ENCODE measurements at places on chromosomes 5 and 9. TPM values are rescaled to one million over a fixed set of nuclear protein-coding genes. Genes with fewer than 3 reads are reported as not detected.

- H3K27me3 ChIP-seq = no peaks in the 10 kb centered on the region
- H3K4me1 ChIP-seq = no peaks in the 10 kb centered on the region
- DNase-seq = no peak
Observed at GRCh38 chr9:118954857-118955256, 414.4 kb downstream of the BRINP1 start.

DNA sequence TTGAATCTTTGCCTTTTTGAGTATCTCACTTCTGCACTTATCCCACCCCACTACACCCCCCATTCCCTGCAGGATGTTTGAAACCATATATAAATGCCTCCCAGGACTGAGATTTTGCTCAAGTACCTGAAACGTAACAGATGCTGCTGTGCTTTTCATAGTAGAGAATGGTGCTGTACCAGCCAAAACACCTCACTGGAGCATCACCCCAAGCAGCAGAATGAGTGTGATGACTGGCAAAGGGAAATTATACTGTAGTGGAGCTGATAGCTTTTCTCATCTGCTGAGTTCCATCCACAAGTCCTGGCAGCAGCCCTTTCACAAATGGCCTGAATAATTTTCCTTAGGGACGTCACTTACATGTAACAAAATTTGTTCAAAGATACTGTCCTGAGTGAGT, 246.1 kb downstream of the KDM4C start:
- H3K27me3 ChIP-seq = no peaks in the 10 kb centered on the region
- no peak overlapping the region for H3K4me3 ChIP-seq
- no peak for DNase-seq

DNA sequence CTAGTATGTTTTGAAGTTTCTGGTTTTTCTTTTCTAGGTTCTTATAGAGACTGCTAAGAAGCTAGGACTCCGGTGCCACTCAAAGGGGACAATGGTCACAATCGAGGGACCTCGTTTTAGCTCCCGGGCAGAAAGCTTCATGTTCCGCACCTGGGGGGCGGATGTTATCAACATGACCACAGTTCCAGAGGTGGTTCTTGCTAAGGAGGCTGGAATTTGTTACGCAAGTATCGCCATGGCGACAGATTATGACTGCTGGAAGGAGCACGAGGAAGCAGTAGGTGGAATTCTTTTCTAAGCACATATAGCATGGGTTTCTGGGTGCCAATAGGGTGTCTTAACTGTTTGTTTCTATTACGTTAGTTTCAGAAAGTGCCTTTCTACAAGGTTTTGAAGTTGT, 52.2 kb downstream of the MTAP start:
- DNase-seq = no peak
- H3K27me3 ChIP-seq = no peaks in the 10 kb centered on the region
- no peak overlapping the region for H3K4me3 ChIP-seq
- peaks cover 6% of the 10 kb centered on the region for H3K4me1 ChIP-seq

NOXA1 gene
- 19.9 TPM for total RNA-seq

GRCh38 chr5:117055517-117055916, 480.9 kb upstream of the SEMA6A start:
- no peaks in the 10 kb centered on the region for H3K36me3 ChIP-seq
- H3K27me3 ChIP-seq = no peaks in the 10 kb centered on the region
- peaks cover 18% of the 10 kb centered on the region for H3K4me1 ChIP-seq
- H3K4me3 ChIP-seq = no peak overlapping the region
- no peak for DNase-seq

GRCh38 chr9:34599546-34599945, 10.0 kb upstream of the CNTFR start:
- H3K4me1 ChIP-seq = no peaks in the 10 kb centered on the region
- no peak overlapping the region for H3K4me3 ChIP-seq
- no peaks in the 10 kb centered on the region for H3K36me3 ChIP-seq

- no peak for DNase-seq
- H3K36me3 ChIP-seq = no peaks in the 10 kb centered on the region
- no peaks in the 10 kb centered on the region for H3K4me1 ChIP-seq
Observed at GRCh38 chr9:1151691-1152090, 101.5 kb downstream of the DMRT2 start.

DNA sequence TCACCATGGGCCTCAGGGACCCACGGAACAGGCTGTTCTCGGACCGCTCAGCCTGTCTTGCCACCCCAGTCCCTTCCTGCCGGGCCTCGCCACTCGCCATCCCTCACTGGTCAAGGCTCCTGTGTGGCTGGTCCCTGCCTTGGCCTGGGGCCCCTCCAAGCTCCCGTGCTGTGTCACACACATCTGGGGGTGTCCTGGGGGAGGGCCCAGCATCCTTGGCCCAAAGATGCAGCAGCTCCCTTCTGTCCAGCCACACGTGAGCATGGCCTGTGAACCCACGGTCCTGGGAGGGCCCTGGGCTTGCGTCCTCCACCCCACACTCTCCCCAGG, 425 bp upstream of the EGFL7 start:
- DNase-seq = no peak
- H3K36me3 ChIP-seq = no peaks in the 10 kb centered on the region
- peaks cover 9% of the 10 kb centered on the region for H3K4me1 ChIP-seq
- H3K4me3 ChIP-seq = no peak overlapping the region

GRCh38 chr5:79827159-79827629, 137.6 kb downstream of the CMYA5 start:
- no peaks in the 10 kb centered on the region for H3K36me3 ChIP-seq
- DNase-seq = no peak
- no peaks in the 10 kb centered on the region for H3K4me1 ChIP-seq

- H3K4me3 ChIP-seq = no peak overlapping the region
- H3K27ac ChIP-seq = no peak overlapping the region
- no peaks in the 10 kb centered on the region for H3K36me3 ChIP-seq
Observed at GRCh38 chr5:65296067-65296466, 185.7 kb downstream of the ADAMTS6 start.

GRCh38 chr9:93096811-93097382, 880 bp downstream of the CARD19 start:
- no peak overlapping the region for H3K27ac ChIP-seq
- H3K4me3 ChIP-seq = peak overlapping the region; percentile 78
- H3K4me1 ChIP-seq = peaks cover 42% of the 10 kb centered on the region
- DNase-seq = no peak
- peaks cover 5% of the 10 kb centered on the region for H3K36me3 ChIP-seq

DNA sequence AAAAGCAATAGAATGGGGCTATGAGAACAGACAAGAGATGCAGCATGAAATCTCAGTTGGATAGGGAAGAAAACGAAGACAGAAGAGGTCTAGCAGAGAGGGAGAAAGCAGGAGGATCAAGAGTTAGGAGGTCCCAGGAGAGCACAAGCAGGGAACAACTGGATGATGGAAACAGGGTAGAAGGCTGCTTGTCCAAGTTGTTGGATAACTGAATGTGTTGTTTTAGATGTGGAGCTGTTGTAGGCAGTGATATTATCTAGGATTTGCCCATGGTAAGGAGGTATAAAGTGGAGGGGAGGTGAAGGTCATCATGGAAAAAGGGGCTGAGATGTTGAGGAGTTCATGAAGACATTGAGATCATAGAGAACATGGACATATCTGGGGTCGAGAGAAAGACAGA, 12.4 kb upstream of the RHOBTB3 start:
- DNase-seq = no peak
- peaks cover 7% of the 10 kb centered on the region for H3K36me3 ChIP-seq
- H3K4me3 ChIP-seq = no peak overlapping the region
